Neural crest cell (in vitro differentiated cells): ENCODE measurements at places on chromosomes 12 and 14. TPM values are rescaled to one million over a fixed set of nuclear protein-coding genes. Genes with fewer than 3 reads are reported as not detected.

- DNase-seq = no peak
These were observed 33.0 kb upstream of the P2RX4 start for GRCh38 chr12:121176826-121177529.

DNA sequence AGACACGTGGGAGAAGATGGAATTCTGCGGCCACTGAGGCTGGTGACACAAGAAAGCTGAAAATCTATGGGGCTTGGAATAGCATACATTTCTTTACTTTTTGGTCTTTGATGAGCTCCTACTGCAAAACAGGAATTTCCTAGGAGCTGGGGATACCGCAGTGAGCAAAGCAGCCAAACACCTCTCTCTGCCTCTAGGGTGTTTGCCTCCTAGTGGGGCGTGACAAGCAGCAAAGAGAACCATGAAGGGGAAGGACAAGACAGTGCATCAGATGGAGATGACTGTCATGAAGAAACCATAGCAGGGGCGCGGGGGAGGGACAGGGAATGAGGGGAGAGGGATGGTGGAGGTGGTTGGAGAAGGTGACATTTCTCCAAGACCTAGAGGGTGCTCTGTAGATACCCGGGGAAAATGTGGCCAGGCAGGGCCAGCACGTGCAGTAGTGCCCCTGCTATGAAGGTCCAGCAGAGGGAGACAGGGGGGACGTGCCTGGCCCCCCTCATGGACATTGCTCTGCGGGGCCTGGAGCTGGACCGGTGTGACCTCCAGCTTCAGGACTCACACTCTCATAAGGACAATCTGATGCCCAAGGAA lies 58.6 kb downstream of the SERPINA3 start:
- no peak for DNase-seq

DNA sequence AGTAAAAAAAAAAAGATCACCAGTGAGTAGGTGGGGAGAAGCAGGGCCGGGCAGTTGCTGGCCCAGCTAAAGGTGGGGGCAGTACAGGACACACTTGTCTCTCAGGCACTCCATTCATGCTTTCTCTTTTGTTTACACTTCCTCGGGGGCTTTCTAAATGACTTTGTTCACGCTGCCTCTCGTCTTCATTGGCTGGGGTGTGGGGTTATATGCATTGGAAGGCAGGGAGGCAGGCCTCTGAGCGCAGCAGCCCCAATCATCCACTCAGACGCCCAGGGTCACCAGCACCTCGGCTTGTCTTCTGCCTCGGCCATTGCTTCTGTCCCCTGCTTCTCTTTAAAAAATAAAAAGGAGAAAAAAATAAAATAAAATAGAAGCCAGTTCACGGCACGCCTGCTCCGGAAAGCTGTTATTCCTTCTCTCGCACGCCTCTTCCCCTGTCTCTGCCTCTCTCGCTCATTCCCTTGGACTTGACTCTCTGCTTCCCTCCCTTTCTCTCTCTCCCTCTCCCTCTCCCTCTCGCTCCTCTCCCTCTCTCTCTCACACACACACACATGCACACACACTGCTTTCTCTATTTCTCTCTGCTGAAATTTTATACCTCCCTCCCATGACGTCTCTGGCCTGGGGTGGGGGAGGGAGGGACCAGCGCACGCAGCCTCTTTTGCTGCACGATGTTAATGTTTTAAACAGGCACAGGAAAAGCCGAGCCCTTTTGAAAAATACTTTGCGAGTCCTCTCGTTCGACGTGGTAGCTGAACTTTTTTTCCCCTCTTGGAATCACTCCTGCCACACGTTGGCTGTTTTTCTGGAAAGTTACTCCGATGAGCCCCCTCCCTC lies at the start of gene TGFB3:
TGFB3 (minus strand) TSS at position 570 of the 840 bp plus-strand sequence. CDS start 1,102 bp downstream, outside the sequence.
- DNase-seq = no peak

GRCh38 chr14:86787717-86788116 lies 1205.3 kb downstream of the GALC start:
- DNase-seq = no peak

The CLEC12A gene
- total RNA-seq = not detected in 2 replicates

DNA sequence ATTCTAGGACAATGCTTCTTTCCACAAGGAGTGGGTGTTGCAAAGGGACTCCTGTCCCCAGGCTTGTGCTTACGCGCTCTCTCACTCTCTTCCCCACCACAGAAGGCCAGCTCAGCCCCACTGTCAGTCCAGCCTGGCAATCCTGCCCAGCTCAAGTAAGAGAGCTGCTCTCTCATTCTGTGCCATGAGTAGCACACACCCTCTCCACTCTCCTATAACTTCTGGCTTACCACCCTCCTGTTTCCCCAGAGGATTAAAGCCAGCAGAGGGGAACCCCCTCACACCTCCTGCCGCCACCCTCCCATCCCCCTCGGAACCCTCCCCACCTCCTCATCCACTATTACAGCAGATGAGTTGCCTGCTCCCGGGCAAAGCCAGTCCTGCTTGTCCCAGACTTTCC lies 17.1 kb downstream of the NCKAP5L start:
- DNase-seq = no peak

GRCh38 chr12:24815114-24815423 lies 133.8 kb downstream of the BCAT1 start:
- DNase-seq = no peak

The SIX6 gene
- total RNA-seq = not detected in 2 replicates

DNA sequence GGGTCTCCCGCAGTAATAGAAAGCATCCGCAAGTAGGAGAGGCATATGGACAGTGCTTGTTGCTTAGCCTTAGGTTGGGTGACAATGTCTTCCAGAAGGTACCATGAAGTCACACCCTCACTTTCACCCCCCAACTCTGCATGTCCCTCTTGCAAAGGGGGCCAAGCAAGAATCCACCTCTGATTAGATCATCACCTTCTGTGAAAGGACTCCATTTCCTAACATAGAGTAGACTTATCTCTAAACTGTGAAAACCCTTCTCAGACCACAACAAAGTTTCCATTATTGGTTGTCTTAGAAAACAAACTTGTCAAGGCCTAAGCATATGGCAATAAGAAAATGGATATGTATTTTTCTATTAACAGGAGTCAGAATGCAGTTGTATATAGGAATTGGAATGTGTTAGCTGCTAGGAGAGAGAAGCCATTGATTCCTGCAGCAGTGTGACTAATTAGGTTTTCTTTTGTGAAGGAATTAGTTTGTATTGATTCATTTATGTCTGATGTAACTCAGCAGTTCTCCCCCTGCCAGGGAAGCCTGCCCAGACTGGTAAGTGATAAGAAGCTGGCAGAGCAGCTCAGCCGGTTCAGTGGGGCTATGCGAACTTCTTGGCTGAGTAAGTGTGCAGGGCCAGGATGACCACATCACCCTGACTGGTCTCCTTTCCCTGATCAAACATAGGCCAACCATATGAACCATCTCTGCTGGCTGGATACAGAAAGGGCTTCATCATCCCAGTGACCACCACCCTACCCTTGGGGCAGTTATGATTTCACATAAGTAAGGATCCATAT lies 107.3 kb upstream of the CCDC196 start:
- no peak for DNase-seq

- DNase-seq = no peak
These were observed 318.1 kb downstream of the ZFP36L1 start for GRCh38 chr14:68474741-68475140.

The DLGAP5 gene
- total RNA-seq = 89.6 and 91.9 TPM in 2 replicates

GRCh38 chr14:45156067-45156466 lies 20.3 kb downstream of the FANCM start:
- no peak for DNase-seq

GRCh38 chr12:63934936-63935335 lies 90.4 kb downstream of the SRGAP1 start:
- no peak for DNase-seq

DNA sequence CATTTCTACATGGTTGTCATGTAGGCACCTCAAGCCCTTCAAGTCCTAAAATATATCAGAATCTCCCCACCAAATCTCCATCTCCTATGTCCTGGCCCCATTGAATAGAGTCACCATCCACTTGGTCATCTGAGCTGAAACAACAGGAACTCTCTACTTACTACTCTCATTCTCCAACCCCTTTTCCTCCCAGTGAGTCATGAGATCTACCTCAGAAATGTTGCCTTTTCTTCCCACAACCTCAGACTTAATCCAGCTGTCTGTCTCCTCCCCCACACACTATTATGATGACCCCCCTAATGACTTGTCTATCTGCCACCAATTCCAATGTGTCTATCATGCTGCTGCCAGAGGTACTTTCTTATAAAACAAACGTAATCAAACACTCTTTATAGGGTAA lies 72.3 kb upstream of the TMEM263 start:
- DNase-seq = no peak

The KITLG gene
- 6.2 and 7.0 TPM in 2 replicates for total RNA-seq

The PCNX1 gene
- 50.3 and 50.4 TPM in 2 replicates for total RNA-seq

GRCh38 chr14:76792422-76792821 lies 20.3 kb downstream of the ANGEL1 start:
- DNase-seq = no peak

The KRT72 gene
- not detected in 2 replicates for total RNA-seq

The ATG101 gene
- 32.1 and 34.3 TPM in 2 replicates for total RNA-seq

The LRP10 gene
- 14.3 and 16.3 TPM in 2 replicates for total RNA-seq

GRCh38 chr14:20801726-20802125 lies 918 bp downstream of the RNASE1 start:
- no peak for DNase-seq

DNA sequence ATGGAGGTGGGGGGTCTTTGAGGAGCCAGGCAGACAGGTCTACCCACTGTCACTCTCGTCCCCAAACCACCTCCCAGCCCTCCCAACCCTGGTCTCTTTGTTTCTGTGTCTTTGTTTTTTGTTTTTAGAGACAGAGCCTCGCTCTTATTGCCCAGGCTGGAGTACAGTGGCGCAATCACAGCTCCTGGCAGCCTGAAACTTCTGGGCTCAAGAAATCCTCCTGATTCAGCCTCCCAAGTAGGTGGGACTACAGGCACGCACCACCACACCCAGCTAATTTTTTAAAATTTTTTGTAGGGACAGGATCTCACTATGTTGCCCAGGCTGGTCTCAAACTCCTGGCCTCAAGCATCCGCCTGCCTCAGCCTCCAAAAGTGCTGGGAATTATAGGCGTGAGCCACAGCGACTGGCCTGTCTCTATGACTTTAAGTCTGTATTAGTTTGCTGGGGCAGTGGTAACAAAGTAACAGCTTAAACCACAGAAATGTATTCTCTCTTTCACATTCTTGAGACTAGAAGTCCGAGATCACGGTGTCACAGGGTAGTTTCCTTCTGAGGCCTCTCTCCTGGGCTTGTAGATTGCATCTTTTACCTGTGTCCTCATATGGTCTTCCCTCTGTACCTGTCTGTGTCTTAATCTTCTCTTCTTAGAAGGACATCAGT lies 26.1 kb downstream of the DTX1 start:
- no peak for DNase-seq

DNA sequence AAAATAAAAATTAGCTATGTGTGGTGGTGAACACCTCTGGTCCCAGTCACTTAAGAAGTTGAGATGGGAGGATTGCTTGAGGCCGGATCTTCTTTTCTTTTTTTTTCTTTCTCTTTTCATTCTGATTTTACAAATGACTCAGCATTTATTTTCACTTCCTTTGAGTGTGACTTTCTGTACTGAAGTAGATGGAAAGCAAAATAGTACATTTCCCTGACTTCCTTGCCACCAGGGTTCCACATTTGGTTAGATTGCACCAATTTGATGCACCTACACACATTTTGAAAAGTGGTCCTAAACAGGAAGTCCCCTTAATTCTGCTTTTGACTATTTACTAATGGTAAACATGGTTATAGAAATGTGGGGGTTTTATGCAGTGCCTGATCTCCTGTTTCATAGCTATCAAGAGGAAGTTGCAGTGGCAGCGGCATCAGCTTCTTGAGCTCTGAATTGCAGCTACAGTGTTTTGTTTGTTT lies 13.0 kb upstream of the LEMD3 start:
- no peak for DNase-seq

GRCh38 chr12:3882896-3883564 lies 9.8 kb upstream of the PARP11 start:
- DNase-seq = no peak
